Naive thymus-derived CD4-positive, alpha-beta T cell (primary cell): ENCODE measurements at places on chromosomes 1 and 21.

DNA sequence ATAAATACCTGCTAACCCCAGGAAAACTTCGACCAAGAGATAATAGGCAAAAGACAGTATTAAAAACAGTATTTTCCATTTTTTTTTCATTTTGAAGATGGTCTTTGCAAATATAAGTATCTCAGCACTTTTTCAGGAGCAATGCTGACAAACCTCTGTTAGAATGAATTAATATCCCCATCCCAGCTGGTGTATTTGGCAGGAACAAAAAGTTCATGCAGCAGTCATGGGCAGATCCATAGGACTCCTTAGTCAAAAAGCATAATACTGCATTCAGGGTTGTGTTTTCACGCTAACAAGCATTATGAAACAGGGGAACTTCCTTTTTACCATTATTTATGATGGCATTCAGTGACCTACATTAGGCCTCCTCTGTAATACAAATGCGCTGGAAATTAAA, 344.0 kb downstream of the ST6GALNAC3 start:
- no peaks in the 10 kb centered on the region for H3K36me3 ChIP-seq
- H3K4me1 ChIP-seq, result no peaks in the 10 kb centered on the region
- H3K4me3 ChIP-seq, result no peak overlapping the region
- DNase-seq, result no peak

- no peaks in the 10 kb centered on the region for H3K27me3 ChIP-seq
- peak overlapping the region; percentile 93 for H3K4me3 ChIP-seq
- H3K4me1 ChIP-seq, result peaks cover 6% of the 10 kb centered on the region
- no peak for DNase-seq
- H3K36me3 ChIP-seq, result no peaks in the 10 kb centered on the region
- peak overlapping the region; percentile 88 for H3K27ac ChIP-seq
These were observed 648 bp upstream of the DR1 start for GRCh38 chr1:93344886-93345632.

DNA sequence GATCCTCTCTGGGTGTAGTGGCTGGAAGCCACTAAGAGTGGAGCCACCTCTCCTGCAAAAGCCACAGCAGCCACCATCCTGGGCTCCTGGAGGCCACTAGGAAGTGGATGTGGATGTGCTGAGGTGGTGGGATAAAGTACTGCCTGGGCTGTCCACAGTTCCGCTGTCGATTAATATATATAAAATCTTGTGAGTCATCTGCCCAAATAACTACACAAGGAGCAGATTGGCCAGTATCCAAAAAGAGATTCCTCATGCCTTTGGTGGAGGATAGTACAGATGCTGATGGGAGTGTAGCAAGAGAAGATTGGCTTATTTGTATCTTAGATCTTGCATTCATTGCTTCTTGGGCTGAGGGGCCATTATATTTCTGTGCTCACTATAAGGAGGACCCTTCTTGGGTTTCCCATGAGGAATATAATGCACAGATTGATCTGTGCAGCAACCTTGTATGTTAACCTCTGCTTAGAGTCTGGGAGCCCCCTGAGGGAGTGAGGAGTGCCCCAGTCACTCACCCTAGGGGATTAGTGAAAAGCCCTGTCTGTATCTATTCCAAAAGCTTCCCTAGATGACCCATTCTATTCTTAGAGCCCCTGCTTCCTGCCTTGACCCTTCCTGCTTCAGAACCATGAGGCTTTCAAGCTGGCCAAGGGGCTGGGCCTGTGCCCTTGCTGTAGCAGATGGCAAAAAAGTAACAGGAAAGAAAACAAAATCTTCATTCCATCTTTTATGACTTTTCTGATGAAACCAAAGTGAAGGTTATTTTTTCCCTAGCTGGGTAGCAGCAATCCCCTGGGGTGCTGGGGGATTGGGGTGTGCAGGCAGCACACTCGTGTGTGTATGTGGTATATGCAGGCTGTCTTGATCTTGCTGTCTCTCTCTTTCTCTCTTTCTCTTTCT, 31.7 kb downstream of the RCSD1 start:
- H3K4me3 ChIP-seq, result no peak overlapping the region
- H3K4me1 ChIP-seq, result peaks cover 19% of the 10 kb centered on the region
- peak overlapping the region; percentile 0 for H3K27ac ChIP-seq
- DNase-seq, result no peak
- no peaks in the 10 kb centered on the region for H3K27me3 ChIP-seq

- DNase-seq, result no peak
- H3K4me3 ChIP-seq, result no peak overlapping the region
- H3K36me3 ChIP-seq, result peaks cover 89% of the 10 kb centered on the region
- H3K27me3 ChIP-seq, result no peaks in the 10 kb centered on the region
- H3K4me1 ChIP-seq, result peaks cover 4% of the 10 kb centered on the region
These were observed 15.0 kb downstream of the ITGB2 start for GRCh38 chr21:44905728-44906090.

DNA sequence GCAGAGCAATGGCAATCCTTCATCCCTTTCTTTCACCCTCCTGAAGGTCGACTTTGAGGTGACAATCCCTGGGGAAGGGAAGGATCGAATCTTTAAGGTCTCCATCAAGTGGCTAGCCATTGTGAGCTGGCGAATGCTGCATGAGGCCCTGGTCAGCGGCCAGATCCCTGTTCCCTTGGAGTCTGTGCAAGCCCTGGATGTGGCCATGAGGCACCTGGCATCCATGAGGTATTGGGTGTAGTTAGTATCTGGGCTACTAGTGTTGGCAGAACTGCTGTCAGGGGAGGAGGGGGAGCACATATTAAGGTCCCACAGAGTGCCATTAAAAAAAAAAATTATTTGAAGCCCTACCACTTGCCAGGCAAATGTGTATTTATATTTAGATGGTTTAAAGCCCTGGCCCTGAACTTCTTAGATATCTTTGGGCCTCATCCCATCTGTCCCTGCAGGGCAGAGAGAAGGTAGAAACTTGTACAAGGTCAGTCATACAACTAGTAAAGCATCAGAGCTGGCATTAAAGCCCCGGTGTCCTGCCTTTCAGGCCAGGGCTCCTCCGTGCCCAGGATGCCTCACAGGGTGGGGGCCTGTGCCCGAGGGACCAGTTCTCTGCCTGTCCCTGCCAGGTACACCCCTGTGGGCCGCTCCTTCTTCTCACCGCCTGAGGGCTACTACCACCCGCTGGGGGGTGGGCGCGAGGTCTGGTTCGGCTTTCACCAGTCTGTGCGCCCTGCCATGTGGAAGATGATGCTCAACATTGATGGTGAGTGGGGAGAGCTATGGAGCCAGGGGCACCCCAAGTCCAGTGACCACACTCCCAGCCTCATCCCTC, 10.3 kb downstream of the AGO1 start:
- H3K27me3 ChIP-seq, result no peaks in the 10 kb centered on the region
- H3K27ac ChIP-seq, result no peak overlapping the region
- no peak overlapping the region for H3K4me3 ChIP-seq
- no peaks in the 10 kb centered on the region for H3K4me1 ChIP-seq
- no peak for DNase-seq
